T-cell (primary cell): ENCODE measurements at places on chromosomes 3 and 15.

GRCh38 chr3:66386925-66387650 lies 113.7 kb downstream of the LRIG1 start:
- DNase-seq: no peak

DNA sequence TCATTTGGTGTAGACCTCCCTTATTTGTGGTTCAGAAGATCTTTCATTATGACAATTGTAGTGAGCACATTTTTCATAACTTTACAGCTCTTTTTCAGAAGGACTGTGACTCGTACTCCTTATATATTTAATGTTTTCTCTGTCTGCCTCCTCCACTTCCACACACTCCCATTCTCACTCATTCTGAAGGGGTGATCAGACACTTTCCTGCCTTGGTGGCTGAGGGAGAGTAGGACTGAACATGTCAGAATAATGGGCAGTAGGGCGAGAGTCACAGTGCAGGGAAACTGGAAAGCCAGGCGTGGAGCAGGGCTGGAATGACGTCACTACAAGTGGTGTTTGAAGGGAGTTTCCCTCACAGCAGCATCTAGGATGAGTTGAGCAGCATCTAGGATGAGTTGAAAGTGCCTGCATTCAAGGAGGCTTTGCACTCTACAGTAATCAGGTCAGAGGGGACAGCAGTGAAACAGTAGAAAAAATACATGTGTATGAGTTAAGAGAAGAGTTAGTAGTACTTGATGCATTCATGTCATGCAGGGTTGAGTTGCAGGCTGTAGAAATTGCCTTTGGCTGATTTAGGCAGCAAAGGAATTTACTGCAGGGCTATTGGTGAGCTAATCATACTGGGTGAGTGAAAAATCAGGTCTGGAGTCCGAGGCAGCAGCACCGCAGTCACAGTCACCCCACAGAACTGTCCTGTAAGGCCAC lies 36.3 kb upstream of the FBXL22 start:
- DNase-seq: no peak

- DNase-seq: peak; percentile 84
Measured at GRCh38 chr3:49671291-49672288, 2.6 kb upstream of the APEH start.

DNA sequence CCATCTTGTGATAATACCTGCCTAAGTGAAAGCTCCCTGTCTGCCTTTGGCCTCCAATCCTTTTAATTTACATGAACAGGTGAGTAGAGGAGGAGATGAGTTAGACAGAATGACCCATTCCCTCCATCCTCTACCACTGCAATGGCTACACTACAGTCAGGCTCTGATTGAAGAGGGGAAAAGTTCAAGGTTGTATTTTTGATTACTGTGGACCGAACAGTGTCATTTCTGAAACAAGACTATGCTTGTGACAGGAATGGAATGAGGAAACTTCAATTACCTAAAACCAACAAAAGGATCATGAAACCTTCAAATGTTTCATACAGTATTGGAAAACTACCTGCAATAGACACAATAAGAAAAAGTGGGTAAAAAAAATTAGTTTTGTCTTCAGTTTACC lies 85.5 kb upstream of the GBE1 start:
- DNase-seq: no peak

GRCh38 chr3:141793476-141794260 lies 30.5 kb downstream of the GRK7 start:
- no peak for DNase-seq

GRCh38 chr3:20837676-20838302 lies 651.8 kb upstream of the SGO1 start:
- no peak for DNase-seq

DNA sequence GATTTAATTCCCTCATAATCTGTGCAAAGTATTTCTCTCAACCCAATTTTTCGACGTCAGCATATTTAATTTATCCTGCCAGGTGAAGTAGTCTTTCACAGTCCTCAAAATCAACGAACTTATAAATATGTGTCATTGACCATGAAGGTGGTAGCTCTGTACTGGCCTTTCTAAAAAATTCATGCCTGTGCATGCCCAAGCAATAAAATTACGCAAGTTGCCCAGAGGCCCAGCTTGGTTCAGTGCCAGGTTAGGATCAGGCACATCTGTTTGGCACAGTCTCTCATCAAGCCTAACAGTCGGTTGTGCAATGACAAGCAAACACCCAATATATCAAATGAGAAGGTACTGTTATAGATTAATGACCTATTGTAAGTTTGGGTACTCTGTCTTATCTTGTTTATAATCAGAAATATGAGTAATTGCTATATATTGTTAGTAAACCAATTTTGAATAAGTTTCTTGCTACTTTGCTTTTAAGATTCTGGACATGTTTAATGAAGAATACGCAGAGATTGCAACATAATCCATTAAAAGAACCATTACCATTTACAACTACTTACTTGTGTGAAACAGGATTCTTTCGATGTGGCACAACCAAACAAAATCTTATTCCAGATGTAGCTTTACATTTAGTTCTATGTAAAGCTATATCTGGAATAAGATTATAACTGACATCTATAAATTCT lies 159.0 kb upstream of the IL12A start:
- no peak for DNase-seq

DNA sequence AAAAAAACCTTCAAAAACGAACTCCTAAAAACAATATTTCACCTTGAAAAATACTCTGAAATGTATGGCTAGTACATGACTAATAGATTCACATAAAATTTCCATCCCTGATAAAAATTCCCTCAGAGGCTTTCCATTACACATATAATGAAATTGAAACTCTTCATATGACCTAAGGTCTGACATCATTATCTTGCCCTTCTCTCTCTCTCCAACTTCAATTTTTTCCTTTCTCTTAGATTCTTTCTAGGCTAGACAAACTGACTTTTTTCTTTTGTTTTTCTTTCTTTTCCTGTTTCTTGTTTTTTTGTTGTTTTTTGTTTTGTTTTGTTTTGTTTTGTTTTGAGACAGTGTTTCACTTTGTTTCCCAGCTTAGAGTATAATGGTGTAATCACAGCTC lies 1220.5 kb downstream of the ROBO2 start:
- DNase-seq: no peak

- no peak for DNase-seq
Measured at GRCh38 chr3:31614162-31614921, 81.6 kb downstream of the STT3B start.

DNA sequence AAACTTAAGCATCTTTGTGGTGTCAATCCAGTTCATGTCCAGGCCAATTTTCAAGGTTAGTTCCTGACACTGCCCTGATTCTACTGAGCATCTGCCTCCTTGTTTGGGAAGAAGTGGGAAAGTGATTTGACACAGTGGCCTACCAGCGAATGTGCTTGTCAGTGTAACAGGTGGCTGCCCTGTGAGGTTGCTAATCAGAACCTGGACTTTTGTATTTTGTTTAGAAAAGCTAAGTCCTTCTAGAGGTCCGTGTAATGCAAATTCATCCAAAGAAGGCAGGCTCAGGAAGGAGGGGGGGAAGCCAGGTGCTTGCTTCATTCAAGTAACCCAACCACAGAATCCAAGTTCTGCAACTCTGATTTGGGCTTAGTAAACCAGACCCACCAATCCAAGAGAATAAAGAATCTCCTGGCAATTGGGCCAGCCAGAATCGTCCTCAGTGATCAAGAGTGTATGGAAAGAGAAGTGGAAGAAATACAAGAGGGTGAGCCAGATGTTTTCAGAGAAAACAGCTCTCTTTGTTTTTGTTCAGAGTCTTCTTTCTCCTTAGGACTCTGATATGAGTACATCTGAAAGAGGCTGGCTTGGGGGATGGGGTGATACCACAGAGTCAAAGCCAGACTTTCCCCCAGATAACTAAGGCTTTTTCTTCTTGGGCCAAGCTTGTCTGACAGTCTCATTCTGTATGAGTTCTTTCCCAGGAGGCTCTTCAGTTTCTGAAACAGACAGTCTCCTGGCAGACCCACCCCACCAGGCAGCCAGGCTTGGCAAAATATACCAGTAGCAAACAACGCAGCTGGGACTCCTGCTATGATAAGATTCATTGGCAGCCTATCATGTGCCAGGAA lies 508.9 kb upstream of the TBL1XR1 start:
- DNase-seq: no peak

- no peak for DNase-seq
Measured at GRCh38 chr3:46953234-46954010, 23.1 kb downstream of the CCDC12 start.

DNA sequence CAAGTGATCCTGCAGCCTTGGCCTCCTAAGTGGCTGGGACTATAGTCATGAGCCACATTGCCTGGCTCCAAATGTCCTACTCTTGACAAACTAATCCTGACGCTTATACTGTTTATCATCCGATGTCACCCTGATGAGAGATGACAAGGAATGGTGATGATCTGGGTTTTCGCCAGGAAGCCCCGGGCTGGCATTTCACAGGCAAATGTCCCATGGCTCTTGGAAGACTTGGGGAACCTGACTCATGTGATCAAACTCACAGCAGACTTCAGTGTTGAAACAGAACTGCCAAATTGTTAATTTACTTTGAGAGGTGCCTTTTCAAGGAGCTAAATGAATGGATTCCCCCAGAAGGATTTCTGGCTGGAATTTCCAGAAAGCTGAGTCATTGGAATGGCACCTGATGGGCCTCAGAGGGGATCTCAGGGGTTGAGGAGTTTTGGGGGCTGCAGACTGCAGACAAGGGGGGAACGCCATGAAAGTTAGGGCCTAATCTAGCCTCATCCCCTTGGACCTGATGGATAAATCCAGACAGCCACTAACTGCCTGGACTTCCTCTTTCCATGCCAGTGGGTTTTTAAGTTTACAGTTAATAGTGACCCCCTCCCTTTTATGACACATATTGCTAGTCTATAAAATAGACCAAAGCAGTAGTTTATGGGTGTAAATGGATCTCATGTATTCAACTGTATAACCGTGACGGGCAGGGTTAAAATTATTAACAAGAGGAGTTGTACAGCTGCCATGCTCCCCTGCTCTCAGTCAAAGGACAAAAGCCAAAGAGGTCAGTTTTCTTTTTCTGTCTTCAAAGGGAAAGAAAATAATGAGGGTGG lies 146.6 kb downstream of the CHSY1 start:
- DNase-seq: no peak

- DNase-seq: no peak
Measured at GRCh38 chr3:131731709-131732108, 228.9 kb upstream of the MRPL3 start.
